Pulmonary artery endothelial cell (primary cell): ENCODE measurements at places on chromosomes 1 and 21. TPM values are rescaled to one million over a fixed set of nuclear protein-coding genes. Genes with fewer than 3 reads are reported as not detected.
A peak's percentile ranks its signal among the peaks of the same experiment; 100 is the strongest.

Gene SELENON
- total RNA-seq, result 22.0 and 33.2 TPM in 2 replicates

Gene TCHH
- under 0.01 TPM in 1 of 2 replicates, not detected in the other for total RNA-seq

Gene NBPF10
- total RNA-seq, result 0.66 and 1.1 TPM in 2 replicates

Gene TEKT2
- 0.13 and 0.21 TPM in 2 replicates for total RNA-seq

Gene CD5L
- not detected in 2 replicates for total RNA-seq

Gene TM2D1
- total RNA-seq, result 41.1 and 68.0 TPM in 2 replicates

Gene CRYAA
- not detected in 2 replicates for total RNA-seq

Gene PCBP3
- 0.13 and 0.14 TPM in 2 replicates for total RNA-seq

Gene ATAD3C
- total RNA-seq, result 0.20 TPM in 1 of 2 replicates, not detected in the other

Gene FMO2
- under 0.01 and 8.0 TPM in 2 replicates for total RNA-seq

Gene FAM72B
- 2.2 and 6.9 TPM in 2 replicates for total RNA-seq

GRCh38 chr21:40658311-40658710, 188.6 kb downstream of the DSCAM start:
- no peak for DNase-seq

DNA sequence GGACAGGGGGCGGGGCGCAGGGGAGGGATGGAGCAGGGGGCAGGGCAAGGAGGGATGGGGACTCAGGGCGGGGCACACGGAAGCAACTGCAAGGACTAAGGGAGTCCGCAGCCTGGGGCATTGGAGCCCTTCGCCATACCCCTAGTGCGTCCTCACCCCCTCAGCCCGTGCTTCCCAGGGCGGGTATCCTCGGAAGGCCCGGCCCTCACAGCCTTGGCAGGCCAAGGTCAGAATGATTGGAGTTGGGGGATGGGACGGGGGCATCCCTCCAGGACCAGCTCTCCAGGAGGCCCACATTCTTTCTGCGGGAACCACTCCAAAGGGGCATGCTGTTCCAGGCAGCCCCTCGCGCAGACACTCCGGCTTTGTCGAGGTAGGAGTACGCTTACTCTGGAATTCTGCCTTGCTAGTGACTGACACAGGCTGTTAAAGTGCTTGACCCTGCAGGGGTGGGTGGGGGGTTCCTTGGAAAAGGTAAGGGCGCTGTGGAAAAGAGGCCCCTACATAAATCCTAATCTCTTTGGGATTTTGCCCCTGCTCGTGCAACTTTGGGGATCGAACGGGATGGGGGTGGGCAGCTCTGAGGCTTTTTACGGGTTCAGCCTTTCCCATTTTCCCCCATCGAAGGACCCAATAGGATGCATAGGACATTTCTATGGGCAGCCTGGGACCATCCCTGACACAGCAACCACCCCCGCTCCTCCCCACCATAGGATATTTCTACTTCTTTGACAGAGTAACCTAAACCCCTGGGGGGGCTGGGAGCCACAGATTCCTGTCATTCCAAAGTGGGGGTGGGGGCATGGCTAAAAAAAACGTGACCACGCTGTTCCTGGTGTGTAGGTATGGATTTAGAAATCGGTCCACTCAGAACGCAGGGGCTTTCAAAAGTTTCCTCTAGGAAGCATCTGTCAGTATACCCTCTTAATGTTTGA, 738 bp upstream of the TRIM11 start:
- no peak for DNase-seq

DNA sequence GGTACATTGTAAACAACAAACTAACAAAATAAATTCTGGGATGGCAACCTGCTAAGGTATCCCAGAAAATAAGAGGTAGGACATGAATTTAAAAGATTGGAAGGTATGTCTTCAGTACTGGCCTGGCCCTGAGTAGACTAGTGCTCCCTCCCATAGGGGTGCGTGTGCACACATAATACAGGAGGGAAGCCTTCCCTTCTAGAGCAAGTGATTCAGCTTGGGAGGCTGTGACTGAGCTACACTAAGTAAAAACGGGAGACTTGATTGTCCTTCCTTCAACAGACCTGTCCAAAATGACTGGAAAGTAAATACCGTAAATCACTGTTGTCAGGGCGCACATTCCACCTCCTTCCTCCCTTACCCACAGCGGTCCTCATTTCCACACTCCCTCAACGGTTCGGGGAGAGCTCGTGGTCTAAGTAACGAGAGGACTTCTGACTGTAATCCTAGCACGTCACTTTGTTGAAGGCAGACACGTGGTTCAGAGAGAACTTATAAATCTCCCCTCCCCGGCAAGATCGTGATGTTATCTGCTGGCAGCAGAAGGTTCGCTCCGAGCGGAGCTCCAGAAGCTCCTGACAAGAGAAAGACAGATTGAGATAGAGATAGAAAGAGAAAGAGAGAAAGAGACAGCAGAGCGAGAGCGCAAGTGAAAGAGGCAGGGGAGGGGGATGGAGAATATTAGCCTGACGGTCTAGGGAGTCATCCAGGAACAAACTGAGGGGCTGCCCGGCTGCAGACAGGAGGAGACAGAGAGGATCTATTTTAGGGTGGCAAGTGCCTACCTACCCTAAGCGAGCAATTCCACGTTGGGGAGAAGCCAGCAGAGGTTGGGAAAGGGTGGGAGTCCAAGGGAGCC, at the start of gene TGFB2:
TSS of gene TGFB2 (plus strand) at position 523 of the 859 bp plus-strand sequence. CDS start 1,366 bp downstream, outside the sequence.
- no peak for DNase-seq

GRCh38 chr1:190022709-190023108, 455.0 kb downstream of the BRINP3 start:
- DNase-seq, result no peak

DNA sequence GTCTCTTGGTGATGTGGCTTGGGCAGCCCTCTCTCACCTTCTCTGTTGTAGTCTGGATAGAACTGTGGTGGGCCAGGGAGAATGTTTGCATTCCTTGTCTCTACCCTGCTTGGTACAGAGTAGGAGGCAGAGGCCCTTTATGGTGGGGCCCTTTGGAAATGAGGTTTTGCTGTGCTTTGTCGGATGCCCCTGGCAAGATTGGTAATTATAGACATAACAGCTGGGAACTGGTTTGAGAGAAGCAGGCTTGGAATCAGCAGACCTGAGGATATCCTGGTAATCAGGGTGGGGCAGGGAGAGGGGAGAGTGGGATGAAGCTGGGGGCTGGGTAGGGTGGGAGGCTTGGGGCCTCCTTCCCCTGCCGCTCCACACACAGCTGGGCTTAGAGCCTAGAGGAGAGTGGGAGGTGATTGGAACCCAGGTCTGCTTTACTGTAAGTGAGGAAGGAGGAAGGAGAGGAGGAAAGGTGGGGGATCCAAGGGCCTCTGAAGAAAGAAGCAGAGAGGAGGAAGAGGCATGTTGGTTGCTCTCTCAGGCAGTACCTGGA, 5.0 kb downstream of the VANGL2 start:
- no peak for DNase-seq

DNA sequence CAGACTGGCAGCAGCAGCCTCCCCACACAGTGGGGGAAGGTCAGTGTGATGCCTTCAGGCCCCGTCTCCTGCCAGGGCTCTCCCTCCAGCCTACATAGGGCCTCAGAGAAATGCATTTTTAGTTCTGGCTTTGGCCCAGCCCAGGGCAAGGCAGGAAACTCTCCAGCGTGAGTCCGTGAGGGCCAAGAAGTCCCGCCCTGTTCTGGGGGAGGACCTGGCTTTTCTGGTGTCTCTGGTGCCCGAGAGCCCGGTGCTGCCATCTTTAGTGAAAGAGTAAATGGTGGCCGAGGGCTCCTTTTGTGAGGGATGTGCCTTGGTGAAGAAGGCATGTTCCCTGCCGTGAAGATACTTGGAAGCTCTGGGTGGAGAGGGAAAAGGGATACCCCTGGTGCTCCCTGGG, 14.8 kb upstream of the DIP2A start:
- no peak for DNase-seq

DNA sequence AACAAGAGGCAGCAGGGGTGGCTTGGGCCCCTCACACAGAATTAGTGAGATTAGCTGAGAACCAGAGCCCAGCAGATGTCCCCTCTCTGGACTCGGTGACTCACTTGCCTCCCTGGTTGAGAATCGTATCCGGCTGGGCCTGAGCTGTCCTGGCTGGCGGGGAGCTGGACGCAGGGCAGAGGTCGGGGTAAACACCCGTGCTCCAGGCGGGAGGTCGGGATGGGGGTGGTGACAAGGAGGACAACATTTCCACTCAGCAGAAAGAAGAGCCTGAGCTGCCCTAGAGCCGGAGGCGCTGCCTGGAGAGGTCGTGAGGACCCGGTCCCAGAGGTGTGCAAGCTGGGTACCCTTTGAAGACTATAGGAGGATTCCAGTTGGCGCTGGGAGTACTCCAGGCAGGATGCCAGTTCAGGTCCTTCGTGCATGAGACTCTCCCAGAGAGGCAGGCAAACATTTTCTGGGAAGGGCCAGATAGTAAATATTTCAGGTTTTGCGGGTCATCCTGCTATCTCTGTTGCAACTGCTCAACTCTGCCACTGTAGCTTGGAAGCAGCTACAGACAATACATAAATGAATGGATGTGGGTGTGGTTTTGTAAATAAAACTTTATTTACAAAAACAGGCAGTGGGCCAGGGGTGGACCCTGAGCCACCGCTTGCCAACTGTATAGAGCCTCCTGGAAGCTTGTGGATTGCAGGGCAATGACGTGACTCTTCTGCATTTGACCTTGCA, 116.8 kb upstream of the WNT4 start:
- no peak for DNase-seq

DNA sequence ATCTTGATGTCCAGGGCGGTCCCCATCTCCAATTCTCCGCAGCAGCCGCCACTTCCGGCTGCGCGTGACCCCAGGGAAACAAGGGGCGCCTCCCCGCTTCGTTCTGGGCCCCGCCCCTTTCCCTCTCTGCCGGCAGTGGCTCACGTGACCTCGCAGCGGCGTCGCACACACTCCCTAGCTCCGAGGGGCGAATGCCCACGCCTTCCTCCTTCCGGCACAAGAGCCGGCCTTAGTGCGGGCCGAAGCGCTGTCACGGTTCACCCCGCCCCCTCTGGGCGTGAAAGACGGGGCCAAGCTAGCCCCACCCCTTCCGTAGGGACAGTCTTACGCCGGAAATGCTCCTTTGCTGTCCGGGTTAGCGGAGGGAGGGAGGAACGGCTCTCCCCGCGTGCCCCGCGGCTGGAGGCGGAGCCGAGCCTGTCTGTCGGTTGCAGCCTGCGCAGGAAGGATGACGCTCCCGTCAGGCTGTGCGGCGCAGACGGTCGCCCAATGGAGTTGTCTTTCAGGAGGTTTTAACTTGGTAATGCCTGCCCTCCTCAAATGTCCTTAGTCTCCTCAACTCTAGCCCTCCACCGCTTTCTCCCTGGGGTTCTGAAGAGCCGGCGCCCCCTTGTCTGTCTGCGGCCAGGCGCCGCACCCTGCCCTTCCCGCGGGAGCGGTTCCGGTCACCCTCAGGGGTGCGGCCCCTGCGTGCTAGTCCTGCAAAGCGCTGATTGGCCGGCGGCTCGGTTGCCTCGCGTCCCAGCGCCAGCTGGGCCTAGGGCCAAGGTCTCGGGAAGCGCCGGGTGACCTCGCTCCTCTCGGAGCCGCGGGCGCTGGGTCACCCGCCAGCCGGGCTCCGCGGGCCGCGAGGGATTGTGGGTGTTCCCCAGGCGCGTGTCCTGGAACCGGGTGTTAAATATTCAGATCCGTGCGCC, at the start of gene VPS26C:
TSS of gene VPS26C (minus strand) at position 66 of the 917 bp plus-strand sequence. CDS start at position 26, 40 bp downstream.
- DNase-seq, result peak; percentile 98

- no peak for DNase-seq
Observed at GRCh38 chr1:107430540-107431228, 289.8 kb downstream of the NTNG1 start.

DNA sequence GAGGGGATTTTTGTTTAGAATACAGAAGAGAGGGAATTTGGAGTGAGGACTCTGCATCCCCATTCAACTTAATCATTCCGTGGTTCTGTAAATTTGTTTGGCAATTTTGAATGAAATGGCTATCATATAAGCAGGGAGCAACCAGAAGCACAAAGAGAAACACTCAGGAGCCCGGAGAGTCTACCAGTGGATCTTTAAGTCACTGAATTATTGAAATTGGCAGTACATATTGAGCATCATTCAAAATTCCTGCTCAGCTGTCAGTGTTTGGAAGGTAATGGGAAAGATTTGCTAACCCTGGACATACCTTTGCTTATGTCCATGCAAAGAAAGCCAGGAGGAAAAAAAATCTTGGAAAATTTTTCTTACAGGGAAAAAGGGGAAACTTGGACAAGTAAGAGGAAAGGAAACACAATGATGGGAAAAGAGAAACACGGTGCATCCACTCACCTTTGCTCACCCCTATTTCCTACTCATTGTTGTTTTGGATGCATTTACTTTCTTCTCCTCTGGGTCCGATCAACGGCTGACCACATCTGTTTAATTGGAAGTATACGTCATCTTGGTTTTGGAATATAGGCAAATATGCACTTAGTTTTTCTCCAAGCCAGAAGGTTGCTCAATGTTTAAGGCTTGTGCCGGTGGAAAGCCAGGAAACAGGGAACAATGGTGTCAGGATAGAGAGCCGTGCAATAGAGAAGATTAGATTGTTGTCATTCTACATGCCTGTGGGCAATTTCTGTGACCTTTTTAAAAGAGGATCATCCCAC, 243.0 kb upstream of the LYPLAL1 start:
- DNase-seq, result peak; percentile 84

GRCh38 chr1:29583727-29584126, 347.4 kb downstream of the PTPRU start:
- DNase-seq, result no peak

DNA sequence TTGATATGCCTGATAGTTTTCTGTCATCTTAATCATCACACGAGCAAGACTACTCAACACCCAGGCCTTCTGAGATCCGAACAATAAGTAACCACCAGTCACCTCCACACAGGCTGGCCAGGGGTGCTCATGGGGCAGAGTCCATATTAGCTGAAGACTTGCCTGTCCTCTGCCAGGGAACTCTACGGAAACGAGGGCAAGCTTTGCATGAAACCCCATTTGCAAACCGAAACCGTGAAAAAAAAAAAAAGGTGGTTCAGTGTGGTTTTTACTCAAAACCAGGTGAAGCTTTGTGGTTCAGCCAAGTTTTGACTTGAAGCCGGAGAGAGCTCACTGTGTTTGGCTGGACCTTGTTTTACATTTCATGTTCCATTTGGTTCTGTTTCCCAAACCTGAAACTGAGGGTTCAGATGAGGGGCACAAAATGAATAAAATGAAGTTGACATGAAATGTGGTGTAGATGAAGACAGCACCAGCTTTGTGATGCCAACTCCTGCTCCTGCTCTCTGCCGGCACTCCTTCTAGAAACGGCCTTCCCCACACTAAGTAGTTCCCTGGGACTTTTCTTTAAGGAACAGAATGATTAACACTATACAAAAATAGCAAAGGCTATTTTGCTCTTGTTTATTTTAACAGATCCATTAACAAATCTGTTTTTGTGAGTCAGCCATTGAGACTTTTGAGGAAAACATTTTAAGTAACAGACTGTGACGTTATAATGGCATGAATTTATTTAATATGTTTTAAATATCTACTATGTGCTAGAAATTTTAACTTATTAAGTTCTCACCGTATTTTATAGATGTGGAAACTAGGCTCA, 74.7 kb downstream of the RUNX1 start:
- no peak for DNase-seq

DNA sequence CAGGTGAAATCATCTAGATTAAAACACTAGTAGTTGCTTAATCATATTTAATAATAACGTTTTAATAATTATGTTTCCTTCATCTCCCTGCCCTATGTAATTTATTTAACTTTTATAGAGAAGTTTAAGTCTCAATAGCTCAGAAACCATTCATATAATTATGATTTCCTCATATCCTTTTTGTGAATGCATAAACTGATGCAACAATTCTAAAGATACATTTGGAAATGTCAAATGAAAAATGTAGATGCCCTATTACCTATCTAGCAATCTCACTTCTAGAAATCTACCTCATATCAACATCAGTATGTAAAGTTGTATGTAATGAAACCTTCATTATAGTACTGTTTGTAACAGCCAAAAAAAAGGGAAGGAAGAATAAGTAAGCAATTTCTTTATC, 10.5 kb downstream of the DRAM2 start:
- no peak for DNase-seq

- no peak for DNase-seq
Observed at GRCh38 chr1:119771770-119772169, 3.1 kb upstream of the HMGCS2 start.

- DNase-seq, result no peak
Observed at GRCh38 chr1:231679109-231679508, 52.5 kb downstream of the DISC1 start.
